ENCODE measurements at places on chromosomes 11 and 22.
A peak's percentile ranks its signal among the peaks of the same experiment; 100 is the strongest.

GRCh38 chr11:65859812-65860277 lies 388 bp upstream of the MUS81 start:
- peak; percentile 14 for DNase-seq

DNA sequence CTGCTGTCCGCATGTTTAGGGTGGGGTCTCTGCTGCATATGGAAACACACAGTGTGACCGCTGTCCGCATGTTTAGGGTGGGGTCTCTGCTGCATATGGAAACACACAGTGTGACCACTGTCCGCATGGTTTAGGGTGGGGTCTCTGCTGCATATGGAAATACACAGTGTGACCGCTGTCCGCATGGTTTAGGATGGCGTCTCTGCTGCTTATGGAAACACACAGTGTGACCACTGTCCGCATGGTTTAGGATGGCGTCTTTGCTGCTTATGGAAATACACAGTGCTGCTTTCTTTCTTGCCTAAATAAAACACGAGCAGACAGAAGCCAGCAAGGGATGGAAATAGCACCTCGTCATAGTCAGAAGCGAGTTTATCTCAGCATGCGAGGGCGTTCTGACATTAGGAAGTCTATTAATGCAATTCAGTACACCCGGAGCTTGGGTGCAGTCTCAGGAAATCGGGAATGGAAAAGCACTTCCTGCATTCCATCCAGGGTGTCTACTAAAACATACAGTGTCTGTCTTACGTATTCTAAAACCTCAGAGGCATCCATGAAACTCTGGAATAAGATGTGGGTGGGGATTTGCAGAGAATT lies 32.6 kb upstream of the TOLLIP start:
- DNase-seq: peak; percentile 58

- DNase-seq: no peak
Measured at GRCh38 chr11:60946601-60947264, 5.2 kb downstream of the SLC15A3 start.

GRCh38 chr11:17735818-17736578 lies 1.4 kb downstream of the KCNC1 start:
- no peak for DNase-seq

DNA sequence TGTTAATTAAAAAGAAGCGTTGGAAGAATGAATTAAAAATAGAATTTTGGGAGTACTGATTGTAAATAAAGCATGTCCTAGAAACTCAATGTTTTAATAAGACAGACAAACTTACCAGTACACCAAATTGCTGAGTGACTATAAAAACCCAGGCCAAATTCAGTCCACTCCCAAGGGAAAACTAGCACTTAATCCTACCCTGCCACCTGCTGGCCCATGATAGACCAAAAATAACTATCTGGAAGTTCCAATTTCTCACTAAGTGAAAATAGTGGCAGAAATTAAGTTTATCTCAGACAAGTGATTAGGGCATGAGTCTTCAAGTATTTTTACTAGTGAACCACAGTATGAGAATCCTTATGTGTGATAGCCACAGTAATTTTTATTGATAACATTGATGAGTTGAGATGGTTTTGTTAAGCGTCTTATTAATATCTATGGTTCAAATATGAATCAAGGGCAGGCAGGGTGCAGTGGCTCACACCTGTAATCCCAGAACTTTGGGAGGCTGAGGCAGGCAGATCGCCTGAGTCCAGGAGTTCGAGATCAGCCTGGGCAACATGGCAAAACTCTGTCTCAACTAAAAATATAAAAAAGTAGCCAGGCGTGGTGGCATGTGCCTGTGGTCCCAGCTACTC lies 9.8 kb upstream of the DDX10 start:
- peak; percentile 23 for DNase-seq

- no peak for DNase-seq
Measured at GRCh38 chr22:45865561-45866125, 111.3 kb downstream of the WNT7B start.

DNA sequence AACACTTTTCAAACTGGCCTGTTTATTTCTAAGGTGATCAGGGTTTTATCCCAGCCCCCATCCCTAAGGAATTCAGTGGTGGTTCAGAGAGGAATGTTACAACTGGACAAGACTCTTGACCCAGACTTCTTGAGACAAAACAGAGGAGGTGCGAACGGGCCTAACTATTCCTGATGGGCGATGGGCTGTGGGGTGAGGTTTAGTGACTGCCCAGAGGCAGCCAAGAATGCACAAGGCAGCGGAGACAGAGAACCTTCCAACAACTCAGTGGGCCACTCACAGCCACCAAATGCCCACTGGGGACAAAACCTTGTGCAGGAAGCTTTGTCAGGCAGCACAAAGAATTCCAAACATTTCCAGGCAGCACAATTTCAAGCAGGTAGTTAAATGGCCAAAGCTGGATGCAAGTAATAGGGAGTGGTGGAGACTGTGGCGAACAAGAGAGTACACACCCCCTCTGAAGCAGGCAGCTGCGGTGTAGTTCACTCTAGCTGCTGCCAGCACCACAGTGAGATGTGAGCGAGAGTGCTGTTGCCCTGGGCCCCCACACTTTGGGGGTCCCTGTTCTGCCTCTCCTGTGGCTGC lies 29.2 kb downstream of the SCUBE1 start:
- no peak for DNase-seq

DNA sequence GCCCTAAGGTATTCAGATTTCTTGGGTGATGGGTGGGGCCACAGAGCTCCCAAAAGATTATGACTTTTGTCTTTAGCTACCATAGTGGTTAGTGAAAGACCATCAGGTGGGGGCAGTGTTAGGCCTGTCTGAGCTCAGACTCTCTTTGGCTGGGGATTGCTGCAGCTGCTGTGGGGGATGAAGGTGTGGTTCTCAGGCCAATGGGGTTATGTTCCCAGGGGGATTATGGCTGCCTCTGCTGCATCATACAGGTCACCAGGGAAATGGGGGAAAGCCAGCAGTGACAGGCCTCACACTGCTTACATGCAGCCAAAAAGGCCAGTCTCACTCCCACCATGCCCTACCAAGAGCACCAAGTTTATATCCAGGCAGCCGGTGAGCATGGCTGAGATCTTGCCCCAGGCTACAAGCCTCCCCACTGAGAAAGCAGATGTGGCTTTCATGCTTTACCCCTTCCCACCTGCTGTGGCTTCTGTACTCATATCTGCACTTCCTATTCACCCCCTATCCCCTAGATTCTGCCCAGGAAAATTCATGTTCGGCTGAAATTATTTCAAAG lies 24.8 kb downstream of the CNTF start:
- DNase-seq: no peak

DNA sequence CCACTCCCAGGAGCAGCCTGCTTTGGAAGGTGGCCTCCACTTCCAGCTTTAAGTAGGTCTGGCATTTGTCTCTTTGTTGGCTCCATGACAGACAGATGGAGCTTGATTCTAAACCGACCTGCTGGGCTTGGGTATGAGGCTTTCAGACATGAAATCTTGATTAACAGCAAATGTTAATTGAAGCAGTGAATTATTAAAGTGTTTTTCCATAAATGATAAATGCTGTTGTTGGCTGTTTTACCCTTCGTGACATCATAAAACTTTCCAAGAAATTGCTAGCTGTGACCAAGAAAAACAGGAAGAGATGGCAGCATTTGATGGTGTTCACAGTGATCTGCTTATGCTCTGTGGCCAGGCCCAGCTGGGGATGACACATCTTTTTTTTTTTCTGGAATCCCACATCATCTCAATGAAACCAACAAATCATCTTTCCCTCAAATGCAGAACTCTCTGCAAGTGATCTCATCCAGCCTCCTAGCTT lies 66.1 kb downstream of the RBMXL2 start:
- peak; percentile 71 for DNase-seq

GRCh38 chr11:131070365-131070764 lies 154.1 kb upstream of the SNX19 start:
- DNase-seq: no peak

DNA sequence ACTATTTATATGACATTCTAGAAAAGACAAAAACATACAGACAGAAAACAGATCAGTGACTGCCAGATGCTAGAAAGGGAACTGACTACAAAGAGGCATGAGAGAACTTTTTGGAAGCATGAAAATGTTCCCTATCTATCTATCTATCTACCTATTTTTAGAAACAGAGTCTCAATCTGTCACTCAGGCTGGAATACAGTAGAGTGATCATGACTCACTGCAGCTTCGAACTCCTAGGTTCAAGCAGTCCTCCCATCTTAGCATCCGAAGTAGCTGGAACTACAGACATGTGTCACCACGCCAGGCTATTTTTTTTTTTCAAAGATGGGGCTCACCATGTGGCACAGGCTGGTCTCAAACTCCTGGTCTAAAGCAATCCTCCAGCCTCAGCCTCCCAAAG lies 6.9 kb downstream of the SBF2 start:
- no peak for DNase-seq

DNA sequence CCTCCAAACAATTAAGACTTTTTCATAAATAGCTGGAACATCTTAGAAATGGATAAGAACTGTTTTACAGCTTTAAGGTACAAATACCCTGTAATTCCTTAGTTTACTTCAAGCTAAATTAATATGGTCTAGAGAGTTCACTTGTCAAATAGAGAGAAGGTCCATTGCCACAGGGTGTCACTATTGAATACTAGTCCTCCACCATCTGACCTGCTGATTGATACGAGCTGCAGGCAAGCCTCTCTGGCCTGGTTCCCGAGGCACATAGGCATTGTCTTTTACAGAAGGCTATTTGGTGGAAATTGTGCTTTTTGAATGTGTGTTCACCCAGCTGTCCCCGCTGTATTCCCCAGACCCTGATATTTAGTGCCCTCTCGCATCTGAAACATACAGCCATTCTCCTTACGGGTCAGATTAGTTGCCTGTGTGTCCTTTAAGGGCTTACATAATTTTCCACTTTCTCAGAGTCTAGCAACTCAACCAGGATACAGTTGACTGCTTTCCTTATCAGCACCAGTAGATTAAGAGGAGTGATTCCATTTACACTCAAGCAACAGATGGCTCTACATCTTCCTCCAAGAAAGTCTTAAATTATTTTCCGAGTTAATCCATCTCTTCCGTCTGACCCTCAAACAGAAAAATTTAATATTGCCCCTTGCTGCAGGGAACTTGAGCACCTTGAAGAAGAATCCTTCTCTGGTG lies 788.8 kb upstream of the FAT3 start:
- DNase-seq: no peak

DNA sequence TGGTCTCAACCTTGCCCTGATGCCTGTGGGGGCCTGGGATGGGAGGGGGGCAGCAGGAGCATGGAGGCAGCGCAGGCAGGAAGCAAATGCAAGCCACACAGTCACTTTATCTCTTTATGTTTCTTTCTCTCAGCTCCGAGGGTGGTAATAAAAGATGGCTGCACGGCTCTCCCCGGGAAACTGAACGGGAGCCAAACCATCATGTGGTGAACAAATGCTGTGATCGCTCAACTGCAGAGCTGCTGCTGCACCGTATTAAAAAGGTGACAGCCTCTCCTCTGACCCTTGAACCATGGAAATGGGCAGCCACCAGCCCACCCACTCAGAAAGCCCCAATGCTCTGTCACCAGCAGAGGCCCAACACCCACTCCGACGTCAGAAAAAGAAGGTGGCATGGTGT lies 110.0 kb downstream of the TIMP3 start:
- no peak for DNase-seq

DNA sequence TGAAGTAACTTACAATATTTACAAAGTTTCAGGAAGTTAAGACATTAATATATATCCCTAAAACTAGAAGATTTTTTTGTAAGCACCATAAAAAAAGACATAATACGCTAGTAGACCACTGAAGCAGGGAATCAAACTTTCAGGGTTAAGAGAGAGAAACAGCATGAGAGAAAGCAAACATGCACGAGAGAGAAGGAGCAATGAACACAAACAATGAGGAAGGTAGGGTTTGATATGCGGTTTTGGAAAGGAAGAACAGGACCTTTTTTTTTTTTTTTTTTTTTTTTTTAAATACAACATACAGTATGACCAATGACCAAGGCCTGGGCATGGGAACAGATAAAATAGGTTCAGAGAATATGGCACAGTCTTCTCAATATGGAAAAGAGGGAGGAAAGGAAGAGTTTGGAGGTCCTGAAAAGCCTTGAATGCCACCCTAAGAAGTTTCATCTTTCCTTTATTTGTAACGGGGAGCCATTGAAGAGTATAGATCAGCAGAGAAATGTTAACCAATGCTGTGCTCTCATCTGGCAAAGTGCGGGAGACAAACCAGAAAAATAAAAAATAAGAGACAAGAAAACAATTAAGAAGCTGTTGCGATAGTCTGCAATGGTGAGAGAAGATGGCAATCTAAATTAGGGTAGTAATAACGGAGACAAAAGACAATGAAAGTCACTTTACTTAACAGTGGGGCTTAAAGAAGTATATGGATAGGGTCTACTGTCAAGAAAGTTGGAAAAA lies 101.0 kb downstream of the USP35 start:
- no peak for DNase-seq

DNA sequence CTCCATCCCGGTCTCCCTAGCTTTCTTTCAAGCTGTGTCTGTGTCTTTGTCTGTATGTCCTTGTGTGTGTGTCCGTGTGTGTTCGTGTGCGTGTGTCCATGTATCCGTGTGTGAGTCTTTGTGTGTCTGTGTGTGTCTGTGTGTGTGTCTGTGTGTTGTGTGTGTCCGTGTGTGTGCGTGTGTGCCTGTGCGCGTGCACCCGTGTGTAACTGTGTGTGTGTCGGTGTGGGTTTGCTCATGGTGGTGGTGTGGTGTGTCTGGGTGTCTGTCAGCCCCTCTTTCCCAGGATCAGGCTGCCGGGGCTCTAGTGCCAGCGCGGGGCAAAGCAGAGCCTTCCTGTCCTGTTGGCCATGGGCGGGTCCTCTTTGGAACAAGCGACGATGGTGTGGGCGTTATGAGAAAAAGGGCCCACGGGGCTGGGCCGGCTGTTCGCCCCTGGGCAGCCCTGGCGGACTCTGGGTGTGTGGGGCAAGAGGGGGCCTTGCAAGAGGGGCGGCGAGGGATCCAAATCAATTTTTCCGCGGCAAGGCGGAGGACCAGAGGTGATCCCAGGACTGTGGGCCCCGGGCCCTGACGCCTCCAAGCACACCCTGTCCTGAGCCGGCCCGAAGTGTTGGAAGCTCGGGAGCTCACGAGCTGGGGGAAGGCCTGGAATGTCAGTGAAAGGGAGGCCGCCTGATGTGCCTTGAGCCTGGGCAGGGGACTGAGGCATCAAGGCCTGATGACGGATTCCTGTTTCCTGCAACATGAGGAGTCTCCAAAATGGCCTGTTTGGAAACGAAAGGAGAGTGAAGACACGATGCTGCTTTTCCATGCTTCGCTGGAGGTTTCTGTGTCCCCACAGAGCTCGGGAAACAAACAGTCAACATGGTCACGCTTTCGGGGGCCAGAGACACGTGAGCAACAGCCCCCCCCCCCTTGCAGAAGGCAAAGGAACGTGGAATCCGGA lies 3929.2 kb upstream of the OR11H1 start:
- no peak for DNase-seq

DNA sequence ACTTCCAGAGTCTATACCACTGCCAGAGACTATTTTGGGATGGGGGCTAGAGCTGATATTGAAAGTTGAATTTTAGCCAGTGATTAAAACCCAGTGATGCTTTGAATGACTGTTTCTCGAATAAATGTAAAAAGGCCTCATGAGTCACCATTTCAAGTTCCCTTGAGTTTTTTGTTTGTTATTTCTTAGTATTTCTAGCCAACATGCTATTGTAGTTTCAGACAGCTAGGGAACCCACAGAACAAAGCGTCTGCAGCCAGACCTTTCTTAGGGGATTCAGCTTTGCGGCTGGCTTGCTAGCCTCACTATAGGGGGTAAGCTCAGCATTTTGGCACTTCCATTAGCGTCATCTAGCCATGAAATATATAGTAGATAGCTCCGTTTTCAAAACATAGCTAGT lies 66.5 kb downstream of the DBX1 start:
- DNase-seq: no peak

GRCh38 chr11:117583063-117583801 lies 213.8 kb downstream of the DSCAML1 start:
- DNase-seq: no peak
